H7 (cell line): ENCODE measurements at places on chromosomes 12 and 14. TPM values are rescaled to one million over a fixed set of nuclear protein-coding genes. Genes with fewer than 3 reads are reported as not detected.

Gene KCNA5
- total RNA-seq = 0.85 and 1.7 TPM in 2 replicates

Gene RPGRIP1
- 0.11 and 0.14 TPM in 2 replicates for total RNA-seq

Gene OTX2
- 85.8 and 148 TPM in 2 replicates for total RNA-seq

Gene VRTN
- total RNA-seq = 139 and 140 TPM in 2 replicates

DNA sequence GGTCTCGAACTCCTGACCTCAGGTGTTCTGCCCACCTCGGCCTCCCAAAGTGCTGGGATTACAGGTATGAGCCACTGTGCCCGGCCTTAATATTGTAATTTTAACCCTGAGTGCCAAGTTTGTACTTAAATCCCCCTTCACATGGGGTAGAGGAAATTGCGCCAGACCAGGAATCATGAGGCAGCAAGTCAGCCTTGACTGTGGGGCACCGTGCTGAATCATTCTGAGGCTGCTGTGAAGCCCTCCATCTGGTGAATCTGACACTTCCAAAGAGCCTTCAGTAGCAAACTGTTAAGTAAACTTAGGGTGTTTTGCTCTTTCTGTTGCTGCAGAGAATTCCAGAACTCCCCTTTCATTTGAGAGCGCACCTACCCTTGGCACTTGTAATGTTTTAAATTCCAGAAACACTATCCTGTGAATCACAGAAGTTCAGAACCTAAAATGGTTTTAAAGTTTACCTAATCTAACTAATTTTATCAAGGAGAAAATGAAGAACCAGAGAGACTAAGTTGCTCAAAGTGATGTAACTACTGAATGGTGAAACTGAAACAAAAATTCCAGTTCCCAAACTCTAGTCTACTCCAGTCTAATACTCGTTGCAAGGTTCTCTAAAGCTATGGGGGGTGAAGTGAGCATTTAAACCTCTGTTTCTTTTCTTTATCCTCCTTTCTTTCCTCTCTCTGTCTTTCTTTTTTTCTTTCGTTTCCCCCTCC is 7.5 kb downstream of the HEBP1 start:
- no peak for DNase-seq

GRCh38 chr14:51395361-51395849 is 155.4 kb downstream of the TMX1 start:
- no peak for DNase-seq

GRCh38 chr12:70399311-70399710 is 33.2 kb downstream of the KCNMB4 start:
- DNase-seq = no peak

DNA sequence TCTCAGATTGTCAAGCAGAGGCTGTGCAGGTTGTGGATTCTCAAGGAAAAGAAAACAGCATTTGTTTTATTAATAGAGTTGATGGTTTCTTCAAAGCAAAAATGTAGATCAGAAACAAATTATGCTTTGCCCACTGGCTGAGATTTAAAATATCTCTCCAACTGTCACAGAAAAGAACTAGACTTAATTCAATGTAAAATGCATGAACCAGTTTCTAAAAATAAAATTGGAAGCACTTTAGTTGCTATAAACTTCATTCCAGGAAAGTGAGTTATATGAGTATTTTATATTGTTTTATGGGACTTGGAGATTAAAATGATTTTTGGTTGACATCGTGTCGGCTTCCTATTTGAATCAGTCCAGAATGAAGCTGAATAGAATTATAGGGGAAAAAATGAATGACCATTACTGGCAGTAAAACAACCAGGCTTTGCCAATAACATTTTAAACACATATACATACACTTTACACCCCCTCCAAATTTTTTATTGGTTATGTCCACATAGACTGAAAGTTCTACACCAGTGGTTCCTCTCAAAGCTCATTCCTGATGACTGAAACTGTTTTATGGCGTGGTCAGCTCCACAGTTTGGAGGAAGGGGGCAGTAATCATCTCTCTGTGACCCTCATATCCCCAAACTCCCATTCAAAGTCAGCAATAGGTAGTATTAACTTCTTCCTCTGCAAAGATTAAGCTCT is 55.5 kb upstream of the DAAM1 start:
- peak; percentile 30 for DNase-seq

DNA sequence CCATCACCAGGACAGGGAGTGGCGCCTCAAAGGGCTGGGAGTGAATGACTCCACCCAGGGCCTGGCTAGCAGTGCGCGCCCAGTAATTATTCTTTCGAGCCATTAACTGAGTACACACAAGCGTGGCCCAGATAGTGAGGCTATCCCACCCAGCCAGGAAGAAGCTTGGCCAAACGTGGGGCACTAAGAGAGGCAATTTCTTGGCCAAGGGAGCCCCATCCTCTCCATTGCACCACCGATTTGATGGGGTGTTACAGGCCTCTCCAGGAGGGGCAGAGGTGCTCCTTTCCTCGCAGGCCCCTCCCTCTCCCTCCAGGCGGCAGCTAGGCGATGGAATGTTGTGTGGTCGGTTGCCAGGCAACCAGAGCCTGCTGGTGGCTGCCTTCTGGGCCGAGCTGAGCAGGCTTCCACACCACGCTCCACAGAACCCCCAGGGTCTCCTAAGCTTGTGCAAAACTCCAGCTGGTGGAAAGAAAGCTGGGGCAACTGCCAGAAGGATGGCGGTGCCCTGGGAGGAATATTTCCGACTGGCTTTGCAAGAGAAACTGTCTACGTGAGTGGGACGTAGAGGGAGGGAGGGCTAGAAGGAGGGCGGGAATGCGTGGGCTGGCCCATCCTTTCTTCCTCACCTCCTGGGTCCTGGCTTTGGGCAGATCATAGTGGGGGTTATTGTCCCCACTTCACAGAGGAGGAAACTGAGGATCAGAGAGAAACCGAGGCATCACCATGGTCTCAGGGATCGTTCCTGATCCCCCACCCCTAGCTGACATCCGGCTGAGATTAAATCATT is at the start of gene CFAP73:
CFAP73 (plus strand) TSS at position 364 of the 790 bp plus-strand sequence; CDS start at position 498, 134 bp downstream.
- DNase-seq = peak; percentile 95

DNA sequence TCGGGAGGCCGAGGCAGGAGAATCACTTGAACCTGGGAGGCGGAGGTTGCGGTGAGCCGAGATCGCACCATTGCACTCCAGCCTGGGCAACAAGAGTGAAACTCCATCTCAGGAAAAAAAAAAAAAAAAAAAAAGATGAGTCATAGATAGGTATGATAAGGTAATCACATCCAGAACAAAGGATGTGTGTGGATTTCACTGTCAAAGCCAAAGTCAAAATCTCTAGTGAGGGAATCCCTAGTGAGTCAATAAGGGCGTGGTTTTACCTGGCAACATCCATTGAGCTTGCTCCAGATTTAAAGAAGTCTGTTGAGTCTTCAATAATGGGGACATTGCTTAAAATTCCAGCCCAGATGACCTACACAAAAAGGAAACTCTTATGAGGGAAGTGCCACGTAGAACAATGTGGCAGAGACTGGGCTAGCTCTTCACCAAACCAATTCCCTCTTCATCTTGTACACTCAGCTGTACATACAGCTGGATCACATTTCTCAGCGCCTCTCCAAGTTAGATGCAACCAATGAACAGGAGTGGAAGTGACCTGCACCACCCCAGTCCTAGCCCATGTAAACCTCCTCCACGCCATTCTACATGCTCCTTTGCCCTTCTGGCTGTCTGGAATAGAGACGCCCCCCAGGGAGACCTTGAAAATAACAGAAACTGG is 23.4 kb downstream of the ALDH1L2 start:
- no peak for DNase-seq

DNA sequence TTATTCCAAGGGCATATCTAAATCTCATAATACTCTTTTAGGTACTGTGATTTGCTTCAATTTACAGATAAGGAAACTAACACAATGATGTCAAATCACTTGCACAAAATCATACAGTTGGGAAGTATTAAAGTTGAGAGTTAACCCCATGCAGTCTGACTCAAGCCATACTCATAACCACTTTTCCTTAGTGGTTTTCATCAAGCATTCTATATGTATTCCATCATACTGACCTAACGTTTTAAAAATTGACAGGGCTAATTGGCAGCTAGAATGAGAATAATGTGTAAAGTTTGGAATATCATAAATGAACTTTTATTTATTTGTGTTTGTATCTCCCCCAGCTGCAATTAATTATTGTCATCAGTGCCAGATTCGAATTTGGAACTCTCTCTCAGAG is 20.9 kb downstream of the PUS7L start:
- no peak for DNase-seq

- DNase-seq = no peak
These were observed 36.7 kb upstream of the GNG2 start for GRCh38 chr14:51823706-51824105.

DNA sequence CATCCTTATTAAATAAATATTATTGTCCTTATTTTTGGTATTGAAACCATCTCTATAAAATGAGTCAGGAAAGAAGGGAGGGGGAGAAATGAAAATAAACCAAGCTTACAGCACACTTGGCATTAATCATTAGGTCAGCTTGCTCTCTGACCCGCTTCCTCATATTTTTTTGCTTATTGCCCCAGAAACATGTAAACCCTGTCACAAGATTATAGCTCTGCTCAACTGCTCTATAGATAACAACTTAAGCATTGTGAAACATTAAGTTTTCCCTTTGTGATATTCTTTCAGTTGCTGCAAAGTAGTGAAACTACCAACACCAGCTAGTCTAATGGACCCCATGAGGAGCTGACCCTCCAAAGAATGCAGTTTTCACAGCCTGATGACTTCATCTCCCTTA is 819.5 kb downstream of the SLC16A7 start:
- no peak for DNase-seq
